GM10248 (cell line): ENCODE measurements at places on chromosomes 11 and 22.

GRCh38 chr22:49011379-49011768, 816.3 kb downstream of the BRD1 start:
- DNase-seq, result no peak

DNA sequence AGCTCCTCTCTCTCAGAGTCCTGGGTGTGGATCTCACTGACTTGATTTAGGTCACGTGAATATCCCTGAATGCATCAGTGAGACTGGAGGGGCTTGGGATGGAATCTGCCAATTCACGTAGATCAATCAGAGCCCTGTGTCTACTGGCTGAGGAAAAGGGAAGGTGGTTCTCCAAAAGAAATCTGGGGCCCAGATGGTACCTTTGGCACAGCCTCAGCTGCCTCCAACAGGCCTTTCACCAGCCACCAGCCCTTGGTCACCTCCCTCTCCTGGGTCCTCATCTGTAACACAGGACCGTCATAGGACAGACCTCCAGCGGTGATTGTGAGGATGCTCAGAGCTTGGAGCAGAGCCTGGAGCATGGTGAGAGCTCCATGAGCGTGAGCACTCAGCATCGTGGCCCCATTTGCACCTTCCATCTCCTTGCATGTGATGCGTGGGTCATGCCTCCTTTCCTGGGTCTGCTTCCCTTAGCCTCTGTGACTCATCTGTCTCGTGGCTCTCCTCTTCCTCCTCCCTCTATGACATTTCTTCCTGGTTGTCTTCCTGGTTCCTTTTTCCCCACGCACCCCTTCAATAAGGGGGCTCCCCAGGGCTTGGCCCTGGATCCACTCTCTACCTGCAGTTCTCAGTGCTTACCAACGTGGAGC, 7.5 kb upstream of the MIEF1 start:
- DNase-seq, result no peak

DNA sequence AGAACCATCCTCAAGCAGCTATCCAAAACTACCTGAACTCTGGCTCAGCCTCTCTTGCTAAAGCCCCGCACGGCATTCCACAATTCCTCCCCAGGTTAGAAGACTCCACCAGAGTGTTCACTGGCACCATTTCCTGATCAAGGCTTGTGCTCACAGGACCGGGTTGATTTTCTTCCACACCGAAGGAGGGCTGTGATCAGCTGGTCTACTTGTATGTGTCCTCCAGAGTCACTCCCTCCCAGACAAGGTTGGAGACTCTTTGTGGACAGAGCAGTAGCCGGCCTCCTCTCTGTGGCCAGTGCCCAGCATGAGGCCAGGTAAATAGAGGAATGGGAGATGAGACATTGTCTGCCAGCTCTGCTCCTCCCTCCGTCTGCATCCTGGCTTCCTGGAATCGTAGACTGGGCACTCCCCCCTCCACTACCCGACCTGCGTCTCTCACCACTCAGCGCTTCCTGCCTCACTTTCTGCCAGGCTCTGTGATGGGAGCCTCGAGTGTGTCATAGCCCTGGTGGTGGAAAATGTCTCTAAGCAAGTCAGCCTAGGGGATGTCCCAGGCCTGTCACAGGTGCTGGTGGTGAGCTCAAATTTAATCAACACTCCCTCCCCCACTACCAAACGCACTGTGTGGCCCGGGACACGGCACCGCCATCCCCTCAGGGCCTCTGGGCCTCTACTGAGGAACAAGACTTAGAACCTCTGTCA, 12.5 kb upstream of the TMPRSS6 start:
- peak; percentile 90 for DNase-seq

DNA sequence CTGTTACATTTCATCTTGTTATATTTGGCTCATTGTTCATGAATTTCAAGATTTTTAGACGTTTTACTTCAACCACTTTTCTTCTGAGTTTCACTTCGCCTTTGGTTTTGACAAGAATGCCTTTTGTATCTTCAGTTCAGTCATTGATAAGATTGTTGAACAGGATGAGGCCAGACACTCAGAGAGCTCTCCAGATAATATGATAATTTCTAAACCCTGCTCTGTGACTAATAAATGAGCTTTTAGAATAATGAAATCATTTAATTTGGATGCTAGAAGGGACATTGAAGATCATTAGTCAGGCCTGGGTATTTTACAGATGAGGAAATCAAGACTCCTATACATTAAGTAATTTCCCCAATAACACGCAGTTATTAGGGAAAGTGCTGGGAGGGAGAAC, 37.2 kb upstream of the GRAMD1B start:
- no peak for DNase-seq

GRCh38 chr11:131745405-131745804, 375.0 kb downstream of the NTM start:
- DNase-seq, result no peak

- DNase-seq, result no peak
These were observed 30.7 kb upstream of the TOLLIP start for GRCh38 chr11:1340111-1340510.

DNA sequence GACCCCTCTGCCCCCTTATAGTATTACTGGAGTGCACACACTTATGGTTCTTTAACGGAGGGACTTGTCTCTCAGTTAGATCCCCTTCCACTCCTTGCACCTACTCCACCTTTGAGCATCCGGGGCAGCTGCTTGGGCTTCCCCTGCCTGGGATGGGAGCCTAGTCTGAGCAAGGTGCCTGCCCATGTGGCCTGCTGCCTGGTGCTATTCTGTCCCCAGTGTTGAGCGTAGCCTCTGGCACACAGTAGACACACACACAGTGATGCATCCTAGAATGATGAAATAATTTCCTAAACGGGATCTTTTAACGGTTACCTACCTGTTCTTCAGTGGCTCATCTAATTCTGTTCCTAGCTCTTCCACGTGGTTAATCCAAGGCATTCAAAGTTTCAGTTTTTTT, 22.4 kb downstream of the PPFIA1 start:
- DNase-seq, result no peak

DNA sequence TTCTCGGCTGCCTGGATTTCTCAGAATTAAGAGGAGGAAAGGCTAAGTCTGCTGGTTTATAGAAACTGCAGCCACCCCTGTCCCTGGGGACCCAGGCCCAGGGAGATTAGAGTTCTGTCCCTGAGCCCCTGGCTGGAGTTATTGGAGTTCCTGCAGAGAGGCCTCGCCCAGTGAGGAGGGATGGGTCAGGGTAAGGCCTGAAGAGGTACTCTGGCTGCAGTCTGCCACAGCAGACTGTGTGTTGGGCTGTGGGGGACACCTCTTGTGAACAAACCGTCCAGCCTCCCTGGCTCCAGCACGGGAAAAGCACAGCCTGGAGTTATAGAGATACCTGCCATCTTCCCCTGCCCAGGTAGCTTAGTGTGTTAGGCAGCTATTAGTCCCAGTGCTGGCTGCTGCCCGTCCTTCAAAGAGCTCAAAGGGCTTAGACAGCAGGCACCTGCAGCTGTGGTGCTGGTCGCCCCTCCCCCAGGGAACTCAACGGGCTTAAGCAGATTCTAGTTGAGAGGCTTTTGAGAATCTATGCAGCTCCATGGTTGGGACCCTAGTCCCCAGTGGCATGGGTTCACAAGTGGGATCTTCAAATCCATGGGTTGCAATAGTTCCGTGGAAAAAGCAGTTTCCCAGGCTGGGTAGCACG, 36.6 kb upstream of the MUC15 start:
- no peak for DNase-seq

DNA sequence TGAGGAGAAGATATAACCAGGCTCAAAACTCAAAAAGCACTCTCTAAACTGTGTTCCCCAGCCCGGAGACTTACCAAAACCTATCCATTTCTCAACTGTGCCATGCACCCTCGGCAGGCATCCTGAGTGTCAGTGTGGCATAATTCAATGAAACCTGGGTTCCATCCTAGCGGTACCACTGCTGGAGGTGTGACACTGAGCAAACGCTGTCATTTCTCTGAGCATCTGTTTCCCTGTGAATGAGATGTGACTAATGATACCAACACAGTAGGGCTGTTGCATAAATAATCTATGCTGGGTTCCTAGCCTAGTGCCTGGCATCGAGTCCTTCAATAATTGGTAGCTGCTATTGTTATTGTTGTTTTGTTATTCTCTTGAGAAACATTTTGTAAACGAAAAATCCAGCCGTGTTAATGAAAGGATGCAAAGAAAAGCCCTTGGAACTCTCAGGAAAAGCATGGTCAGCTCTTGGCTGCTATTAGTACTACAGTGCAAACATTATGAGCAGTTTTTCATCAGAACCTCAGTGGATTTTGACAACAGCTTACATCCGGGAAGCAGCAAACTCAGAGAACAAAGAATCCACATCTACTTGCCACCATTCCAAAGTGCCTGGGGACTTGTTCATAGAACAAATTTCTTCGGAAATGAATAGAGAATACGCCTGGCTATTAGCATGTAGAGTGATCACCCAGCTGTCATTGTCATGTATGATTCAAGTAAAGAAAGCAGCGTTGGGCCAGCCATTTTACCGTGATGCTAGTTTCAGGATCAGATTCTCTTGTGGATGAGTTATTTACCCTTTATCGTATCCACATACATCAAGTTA, 53.7 kb downstream of the TECTA start:
- no peak for DNase-seq

DNA sequence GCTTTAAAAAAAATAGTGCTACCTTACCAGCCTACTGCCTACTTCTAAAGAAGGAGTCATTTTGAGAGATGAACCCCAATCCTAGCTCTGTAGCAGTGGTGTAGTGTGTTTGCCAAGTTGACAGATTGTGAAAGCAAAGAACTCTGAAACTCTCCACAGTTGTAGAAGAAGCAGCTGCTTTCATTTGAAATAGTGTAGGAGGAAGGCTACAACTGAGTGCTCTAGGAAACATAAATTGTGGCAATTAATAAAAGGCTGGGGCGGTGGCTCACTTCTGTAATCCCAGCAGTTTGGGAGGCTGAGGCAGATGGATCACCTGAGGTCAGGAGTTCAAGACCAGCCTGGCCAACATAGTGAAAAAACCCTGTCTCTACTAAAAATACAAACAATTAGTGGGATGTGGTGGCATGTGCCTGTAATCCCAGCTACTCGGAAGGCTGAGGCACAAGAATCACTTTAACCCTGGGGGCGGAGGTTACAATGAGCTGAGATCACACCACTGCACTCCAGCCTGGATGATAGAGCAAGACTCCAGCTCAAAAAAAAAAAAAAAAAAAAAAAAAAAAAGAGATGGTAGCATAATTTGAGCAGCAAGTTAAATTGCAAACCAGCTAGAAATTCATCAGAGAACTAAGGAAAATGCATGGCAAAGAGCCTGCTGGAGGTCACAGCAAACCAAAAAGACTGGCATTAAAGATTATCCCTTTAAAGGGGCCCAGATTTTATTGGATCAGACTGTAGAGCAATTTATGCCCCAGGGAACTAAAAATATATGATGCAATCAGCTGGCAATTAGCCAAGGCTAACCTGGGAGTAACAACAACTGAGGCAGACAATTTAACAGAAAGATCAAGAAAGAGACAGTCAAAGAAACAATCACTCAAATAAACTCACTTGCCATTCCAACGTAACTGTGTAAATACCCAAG, 112.6 kb downstream of the LUZP2 start:
- DNase-seq, result no peak

- DNase-seq, result no peak
These were observed 12.0 kb downstream of the FGF3 start for GRCh38 chr11:69807106-69807815.

GRCh38 chr22:42091455-42091782, 847 bp upstream of the NDUFA6 start:
- DNase-seq, result peak; percentile 15

GRCh38 chr22:48083502-48083901, 1321.1 kb downstream of the TBC1D22A start:
- DNase-seq, result no peak

- peak; percentile 46 for DNase-seq
These were observed 30.4 kb downstream of the FADD start for GRCh38 chr11:70233511-70233934.

- no peak for DNase-seq
These were observed 112.0 kb downstream of the CHST1 start for GRCh38 chr11:45553383-45553936.

DNA sequence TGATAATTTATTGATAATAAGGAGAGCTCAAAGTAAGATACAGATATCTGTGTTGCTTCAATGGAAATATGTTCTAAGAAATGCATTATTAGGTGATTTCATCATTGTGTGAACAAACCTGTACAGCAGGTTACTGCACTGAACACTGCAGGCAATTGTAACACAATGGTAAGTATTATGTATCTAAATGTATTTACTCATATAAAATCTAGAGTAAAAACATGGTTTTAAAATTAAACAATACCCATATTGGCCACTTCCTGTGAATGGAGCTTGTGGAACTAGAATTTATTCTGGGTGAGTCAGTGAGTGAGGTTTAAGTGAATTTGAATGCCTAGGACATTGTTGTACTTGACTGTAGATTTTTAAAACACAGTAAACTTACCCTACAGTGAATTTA, 722.9 kb upstream of the RAG2 start:
- no peak for DNase-seq

DNA sequence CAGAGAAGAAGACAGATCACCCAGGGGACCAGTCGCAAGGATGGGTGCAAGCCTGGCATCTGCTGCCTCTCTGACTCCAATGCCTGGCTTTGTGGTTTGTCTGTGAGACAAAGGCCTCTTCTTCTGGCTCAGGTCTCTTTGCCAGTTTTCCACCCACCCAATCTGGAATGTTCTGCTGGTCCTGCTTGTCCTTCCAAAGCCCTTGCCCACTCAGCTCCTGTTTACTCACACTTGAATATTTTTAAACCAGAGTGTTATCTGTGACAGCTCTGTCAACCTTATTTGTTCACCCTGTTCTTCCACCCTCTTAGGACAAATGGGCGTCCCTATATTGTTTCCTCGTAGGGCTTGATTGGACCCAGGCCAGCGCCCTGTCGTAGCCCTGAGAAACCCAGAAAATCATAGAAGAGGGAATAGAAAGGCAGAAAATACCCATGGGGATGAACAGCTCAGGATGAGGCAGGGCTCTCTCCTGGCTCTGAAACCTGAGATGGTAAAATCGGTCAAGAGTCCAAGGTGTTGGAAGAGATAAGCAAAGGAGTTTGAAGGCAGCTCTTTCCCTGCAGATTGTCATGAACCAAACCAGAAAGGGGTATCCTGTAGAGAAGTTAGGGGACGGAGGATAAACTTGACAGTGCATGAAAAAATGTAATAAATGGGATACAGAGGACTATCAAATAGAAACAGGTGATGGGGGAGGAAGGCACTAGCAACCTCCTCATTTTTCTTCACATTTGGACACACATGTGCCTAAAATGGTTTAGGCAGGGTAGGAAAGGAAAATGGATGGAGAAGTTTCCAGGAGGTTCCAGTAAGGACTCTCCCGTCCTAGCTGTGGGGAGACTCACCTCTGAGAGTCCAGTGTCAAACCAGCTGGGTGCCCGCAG, 651 bp downstream of the CRYAB start:
- DNase-seq, result no peak

GRCh38 chr11:116065986-116066385, 561.8 kb upstream of the CADM1 start:
- no peak for DNase-seq

- no peak for DNase-seq
These were observed 17.2 kb upstream of the CRYBB3 start for GRCh38 chr22:25182131-25183110.

GRCh38 chr11:68345776-68346461, 33.5 kb downstream of the LRP5 start:
- DNase-seq, result no peak
